Left renal pelvis (tissue), 4 donors: ENCODE measurements at places on chromosomes 6 and 20.

GRCh38 chr6:113908801-113909200 lies 51.7 kb downstream of the MARCKS start:
- no peak for DNase-seq

DNA sequence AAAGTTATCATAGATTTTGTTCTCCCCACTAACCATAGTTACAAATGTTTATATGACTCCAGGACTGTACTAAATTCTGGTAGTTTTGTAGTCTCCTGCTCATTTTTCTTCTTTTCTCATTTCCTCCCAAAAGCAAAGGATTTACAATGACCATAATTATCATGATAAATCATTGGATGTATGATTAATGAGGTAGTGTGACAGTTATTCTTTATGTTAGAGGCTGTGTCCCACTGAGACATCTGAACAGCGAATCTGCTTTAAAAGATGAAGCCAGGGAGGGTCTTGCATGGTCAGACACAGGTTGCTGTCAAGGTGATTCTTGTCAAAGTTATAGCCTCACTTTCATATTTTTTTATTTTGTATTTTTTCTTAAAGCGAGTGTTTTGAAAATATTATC lies 285.2 kb upstream of the STXBP5 start:
- DNase-seq = no peak

- DNase-seq = no peak
These were observed 154.0 kb upstream of the FLRT3 start for GRCh38 chr20:14491436-14491835.

- DNase-seq = no peak
These were observed 109.6 kb upstream of the BACH2 start for GRCh38 chr6:90406142-90406794.

GRCh38 chr20:59564171-59564570 lies 40.2 kb upstream of the PHACTR3 start:
- no peak for DNase-seq

- DNase-seq = no peak
These were observed 29.0 kb downstream of the MYLIP start for GRCh38 chr6:16157909-16158308.

GRCh38 chr20:34066476-34067090 lies 45.5 kb downstream of the EIF2S2 start:
- no peak for DNase-seq

DNA sequence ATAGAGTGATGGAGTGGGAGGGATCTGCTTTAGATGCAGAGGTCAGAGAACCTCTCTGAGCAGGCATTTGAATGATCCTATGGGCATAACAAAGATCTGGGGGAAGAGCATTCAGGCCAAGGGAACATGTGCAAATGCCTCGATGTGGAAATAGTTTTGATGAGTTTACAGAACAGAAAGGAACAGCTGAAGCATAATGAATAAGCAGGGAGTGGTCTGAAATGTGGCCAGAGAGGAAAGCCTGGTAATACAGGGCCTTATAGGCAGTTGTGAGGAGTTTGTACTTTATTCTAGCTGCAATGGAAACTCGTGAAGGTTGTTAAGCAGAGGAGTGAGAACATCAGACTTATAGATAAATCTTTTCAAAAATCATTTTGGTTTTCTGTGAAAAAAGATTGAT lies 33.0 kb upstream of the ME1 start:
- no peak for DNase-seq

GRCh38 chr6:87965806-87966205 lies 81.8 kb upstream of the SPACA1 start:
- no peak for DNase-seq

- DNase-seq = no peak
These were observed 4.0 kb upstream of the OSBPL2 start for GRCh38 chr20:62234339-62234738.

- no peak for DNase-seq
These were observed 126.7 kb downstream of the AIG1 start for GRCh38 chr6:143187238-143187923.

GRCh38 chr6:19665613-19665909 lies 171.6 kb upstream of the ID4 start:
- no peak for DNase-seq

GRCh38 chr20:61426352-61426751 lies 174.3 kb downstream of the CDH4 start:
- no peak for DNase-seq

DNA sequence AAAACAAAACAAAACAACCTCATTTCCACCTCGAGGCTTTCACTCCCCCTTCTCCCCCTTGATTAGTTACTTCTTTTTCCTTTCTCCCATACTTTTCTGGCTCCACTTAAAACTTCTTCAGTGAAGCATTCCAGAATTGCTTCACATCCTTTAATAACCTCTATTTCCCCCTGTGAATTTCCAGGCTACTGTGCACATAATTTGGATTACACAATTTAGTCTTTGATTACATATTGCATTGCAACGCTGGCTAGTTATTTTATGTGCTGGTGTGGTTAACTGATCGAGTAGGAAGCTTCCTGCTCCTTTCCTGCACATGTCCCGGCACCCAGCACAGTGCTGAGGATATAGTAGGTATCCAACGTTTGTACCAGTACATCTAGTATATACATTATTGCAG lies 28.1 kb upstream of the EEF1E1 start:
- DNase-seq = no peak

DNA sequence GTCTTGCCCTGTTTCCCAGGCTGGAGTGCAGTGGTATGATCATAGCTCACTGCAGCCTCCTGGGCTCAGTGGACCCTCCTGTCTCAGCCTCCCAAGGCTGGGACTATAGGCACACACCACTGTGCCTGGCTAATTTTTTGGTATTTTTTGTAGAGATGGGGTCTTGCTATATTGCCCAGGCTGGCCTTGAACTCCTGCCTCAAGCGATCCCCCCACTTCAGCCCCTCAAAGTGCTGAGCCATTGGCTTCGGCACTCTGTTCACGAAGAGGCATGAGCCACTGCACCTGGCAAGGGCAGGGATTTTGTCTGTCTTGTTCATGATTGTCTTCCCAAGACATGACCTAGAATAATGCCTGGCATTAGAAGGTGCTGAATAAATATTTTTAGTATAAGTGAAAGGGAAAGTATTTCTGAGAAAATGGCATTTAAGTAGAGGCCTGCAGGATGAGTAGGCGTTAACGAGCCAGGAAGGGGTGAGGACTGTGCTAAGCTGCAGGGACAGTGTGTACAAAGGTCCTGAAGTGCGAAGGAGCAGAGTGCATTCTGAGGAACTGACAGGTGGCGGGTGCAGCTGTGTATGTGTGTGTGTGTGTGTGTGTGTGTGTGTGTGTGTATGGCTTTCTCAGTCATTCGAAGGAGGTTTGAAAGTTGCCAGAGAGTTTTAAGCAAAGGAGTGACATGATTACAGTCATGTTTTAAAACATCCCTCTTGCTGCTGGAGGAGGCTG lies 43.0 kb downstream of the VEGFA start:
- no peak for DNase-seq

GRCh38 chr6:22101163-22101562 lies 195.7 kb downstream of the PRL start:
- no peak for DNase-seq

DNA sequence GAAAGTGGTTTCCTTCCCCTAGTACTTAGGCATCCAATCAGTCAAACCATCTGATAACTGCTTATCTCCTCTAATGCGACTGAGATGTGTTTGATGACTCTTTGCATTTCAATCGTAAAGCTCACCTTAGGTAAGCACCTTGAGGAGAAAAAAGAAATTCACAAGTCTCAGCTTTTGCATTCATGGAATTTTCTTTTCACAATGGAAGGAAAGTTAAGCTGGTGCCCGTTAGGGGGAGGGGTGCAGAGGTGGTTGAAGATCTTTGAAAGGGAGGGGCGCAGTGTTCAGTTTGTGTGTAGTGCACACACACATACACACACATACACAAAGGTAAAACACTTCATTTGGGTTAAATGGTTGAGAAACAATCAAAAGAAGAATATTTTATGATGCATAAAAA lies 87.1 kb upstream of the SALL4 start:
- DNase-seq = no peak

DNA sequence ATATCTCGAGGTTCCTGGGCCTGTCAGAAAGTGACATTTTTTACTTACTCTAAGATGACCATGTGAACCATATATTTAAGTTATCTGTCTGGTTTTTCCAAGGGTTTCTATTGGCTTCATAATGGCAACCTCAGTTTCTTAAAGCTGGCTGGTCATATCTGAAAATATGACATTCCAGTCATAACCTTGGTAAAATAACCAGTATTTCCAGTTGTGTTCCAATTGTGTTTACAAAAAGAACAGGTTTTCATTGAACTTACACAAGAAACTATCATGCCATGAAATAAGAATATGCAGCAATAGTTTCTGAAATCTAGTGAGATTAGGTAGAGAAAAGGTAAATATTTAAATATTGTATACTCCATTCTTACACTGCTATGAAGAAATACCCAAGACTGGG lies 61.7 kb upstream of the HMGN3 start:
- DNase-seq = no peak

DNA sequence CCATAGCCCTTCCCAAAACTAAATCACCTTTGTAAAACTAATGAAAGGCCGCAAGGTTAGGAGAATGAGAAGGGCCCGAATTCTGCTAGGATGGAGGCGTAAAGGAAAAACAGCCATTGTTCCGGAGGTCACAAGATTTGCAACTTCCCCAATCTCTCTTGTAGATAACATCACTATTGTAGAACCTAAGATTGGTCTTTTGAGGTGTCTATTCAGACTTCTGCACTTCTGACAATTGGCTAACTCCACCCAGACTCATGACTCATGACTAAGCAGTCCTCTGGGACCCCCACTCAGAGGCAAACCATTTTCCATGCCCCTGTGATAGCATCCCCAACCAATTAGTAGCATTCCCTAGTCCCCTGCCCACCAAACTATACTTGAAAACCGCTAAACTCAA lies 210.5 kb upstream of the SHLD1 start:
- DNase-seq = no peak
